ENCODE measurements at places on chromosomes 12 and 14.

- no peak for DNase-seq
Observed at GRCh38 chr14:34810028-34810427, 65.1 kb downstream of the BAZ1A start.

- DNase-seq: no peak
Observed at GRCh38 chr12:49515266-49515665, 23.6 kb upstream of the KCNH3 start.

DNA sequence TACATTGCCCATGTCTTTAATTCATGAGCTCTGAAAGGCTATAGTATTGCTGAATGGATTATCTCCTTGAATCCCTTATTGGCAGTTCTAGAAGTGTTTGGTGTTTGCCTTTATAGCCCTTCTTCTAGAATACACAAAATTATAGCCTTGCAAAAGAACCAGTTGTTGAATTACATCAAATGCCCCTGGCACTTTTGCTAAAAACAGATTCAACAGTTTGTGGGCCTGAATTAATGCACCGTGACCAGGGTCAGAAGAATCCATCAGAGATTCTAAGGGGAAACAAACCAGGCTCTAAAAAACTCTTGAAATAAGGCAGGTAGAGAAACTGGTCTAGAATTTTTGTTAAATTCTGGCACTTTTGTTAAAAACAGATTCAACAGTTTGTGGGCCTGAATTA lies 197.8 kb downstream of the SOX5 start:
- no peak for DNase-seq

DNA sequence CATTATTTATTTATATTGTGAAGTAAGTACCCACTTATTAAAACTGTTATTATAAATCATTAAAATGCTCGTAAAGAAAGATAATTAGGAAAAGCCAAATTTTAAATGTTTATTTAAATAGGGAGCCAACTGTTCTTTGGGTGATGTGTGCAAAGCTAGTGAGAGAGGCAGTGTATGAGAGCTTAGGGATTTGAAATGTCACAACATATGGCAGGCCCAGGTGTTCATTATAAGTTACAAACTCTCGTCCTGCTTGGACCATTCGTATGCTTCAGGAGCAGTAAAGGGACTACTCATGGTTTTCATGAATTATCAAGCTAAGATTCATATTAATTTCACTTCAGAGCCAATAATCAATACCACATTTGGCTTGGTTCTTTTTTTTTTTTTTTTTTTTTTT lies 154.5 kb downstream of the TGFB3 start:
- DNase-seq: no peak

DNA sequence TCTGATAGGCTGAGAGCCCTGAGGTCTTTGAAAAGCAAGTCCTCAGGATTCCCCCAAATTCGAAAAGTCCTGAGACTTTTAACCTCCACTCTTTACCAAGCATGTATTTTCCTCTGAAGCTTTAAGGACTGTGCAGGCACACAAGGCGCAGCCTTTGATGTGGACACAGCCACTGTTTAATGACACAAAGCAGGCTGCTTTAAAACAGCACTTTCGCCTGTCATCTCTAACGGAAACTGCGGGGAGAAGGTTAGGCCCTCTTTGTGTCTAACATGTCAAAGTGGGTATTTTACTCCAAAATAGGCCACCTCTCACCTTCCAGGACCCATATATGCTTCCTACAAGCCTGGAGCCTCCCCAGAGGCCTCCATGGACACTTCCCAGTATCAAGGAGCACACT lies 159.2 kb downstream of the GCH1 start:
- no peak for DNase-seq

DNA sequence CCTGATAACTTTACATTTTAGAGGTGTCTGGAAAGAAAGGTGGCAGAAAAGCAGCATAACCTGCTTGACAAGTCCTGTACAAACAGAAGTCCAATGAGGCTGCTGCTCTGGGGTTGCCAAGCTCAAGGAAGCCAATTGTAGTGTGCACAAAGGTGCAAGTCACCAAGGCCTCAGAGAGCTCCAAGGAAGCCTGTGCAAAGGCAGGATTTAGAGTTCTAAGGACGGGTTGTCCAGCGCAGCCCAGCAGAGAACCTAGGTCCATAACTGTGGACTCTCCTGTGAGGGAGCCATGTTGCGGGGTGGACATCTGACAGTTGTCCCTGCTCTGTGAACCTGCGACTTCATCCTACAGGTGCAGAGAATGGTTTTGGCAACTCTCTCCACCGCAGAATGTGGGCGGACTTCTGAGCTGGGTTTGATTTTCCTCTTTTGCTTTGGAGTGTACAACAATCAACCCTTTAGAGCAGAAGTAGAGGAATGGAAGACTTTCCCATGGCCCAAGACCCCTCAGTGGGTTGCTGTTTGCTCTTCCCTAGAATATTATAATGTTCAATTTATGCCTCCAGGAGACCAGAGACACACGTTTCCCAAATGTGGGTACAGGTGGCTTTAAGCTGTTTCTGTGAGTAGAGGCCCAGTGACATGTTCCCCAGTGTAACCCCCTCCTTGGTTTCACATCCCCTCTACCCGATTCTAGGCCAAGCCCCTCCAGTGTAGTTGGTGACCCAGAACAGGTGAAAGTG lies 81.0 kb downstream of the ETV6 start:
- no peak for DNase-seq

GRCh38 chr14:51491776-51492175 lies 159.9 kb upstream of the FRMD6 start:
- DNase-seq: no peak

DNA sequence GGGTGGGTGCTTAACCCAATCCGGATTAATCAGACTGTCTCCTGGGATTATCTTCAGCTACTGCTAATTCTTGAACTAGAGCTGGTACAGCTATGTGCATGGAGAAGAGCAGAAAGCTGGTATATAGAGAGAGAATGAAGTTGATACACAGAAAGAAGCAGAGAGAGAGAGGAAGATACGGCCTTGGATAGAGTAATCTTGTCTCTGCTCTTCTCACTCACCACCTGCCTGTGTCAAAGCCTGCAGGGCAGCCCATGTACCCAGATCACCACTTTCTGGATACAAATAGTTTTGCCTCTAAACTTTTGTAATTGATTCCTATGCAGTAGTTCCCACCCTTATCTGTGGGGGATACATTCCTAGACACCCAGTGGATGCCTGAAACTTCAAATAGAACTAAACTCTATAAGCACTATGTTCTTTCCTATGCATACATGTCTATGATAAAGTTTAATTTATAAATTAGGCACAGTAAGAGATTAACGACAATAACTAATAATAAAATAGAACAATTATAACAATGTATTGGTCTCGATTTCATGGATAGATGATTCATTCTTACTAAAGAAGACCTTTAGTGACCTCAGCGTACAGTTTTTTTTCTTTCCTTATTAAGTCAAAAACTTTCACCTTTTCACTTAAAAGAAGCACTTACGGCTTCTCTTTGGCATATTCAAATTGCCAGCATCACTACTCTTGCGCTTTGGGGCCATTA lies 45.5 kb downstream of the YEATS4 start:
- no peak for DNase-seq

DNA sequence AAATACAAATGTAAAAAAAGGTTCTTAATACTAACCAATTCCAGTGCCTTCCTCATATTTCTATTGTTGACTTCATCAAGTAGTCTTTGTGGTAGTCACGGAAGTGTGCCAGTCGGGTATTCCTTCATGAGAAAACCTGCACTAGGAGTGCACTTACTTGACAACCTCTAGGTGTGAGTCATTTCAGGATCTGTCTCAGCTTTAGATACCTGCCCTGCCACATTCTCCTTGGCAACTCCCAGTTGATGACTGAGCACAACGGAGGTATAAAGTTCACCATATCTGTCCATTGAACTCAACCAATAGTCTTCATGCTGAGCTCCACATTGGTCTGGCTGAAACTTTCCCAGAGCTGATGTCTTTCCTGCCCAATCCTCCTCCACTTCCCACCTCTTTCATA lies 215.7 kb downstream of the SYT10 start:
- no peak for DNase-seq

- DNase-seq: no peak
Observed at GRCh38 chr12:26238341-26239121, 43.2 kb downstream of the SSPN start.

GRCh38 chr12:51865757-51866270 lies 17.3 kb upstream of the FIGNL2 start:
- DNase-seq: no peak

GRCh38 chr12:50248883-50249282 lies 34.4 kb downstream of the LIMA1 start:
- DNase-seq: no peak

DNA sequence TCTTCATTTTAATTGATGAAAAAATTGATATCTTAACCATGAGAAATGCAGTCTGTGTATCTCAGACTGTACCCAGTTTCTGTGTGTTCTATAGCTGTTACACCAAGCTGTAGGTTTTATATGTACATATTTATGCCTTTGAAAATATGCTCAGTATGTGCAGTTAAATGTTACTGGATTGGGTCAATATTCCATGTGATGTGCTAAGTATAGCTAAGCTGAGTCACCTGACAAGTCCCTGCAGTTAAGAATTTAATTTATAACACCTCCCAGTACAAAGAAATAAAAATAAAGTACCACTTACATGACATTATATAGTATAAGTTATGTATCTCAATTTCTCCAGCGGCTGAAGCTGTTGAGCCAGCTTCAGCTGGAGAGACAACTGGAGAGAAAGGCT lies 984.0 kb downstream of the GALC start:
- no peak for DNase-seq

- no peak for DNase-seq
Observed at GRCh38 chr12:3045989-3046388, 31.2 kb upstream of the TSPAN9 start.

DNA sequence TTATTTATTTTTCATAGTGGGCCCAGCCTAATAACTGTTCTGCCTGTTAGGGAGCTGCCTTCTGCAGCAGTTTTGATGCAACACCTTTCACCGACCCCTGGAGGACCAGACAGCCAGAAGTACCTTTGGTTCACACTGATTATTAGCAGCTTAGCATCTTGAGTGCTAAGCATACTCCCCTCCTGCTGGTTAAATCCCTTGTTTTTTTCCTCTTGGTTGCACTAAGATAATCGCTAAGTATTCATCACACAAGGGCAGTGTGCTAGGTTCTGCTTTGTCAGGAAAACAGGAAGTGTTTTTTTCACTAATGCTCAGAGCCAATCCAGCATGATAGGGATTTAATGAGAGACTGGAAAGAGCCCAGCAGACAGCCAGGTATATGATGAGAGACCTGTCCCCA lies 437.0 kb downstream of the FUT8 start:
- DNase-seq: no peak

DNA sequence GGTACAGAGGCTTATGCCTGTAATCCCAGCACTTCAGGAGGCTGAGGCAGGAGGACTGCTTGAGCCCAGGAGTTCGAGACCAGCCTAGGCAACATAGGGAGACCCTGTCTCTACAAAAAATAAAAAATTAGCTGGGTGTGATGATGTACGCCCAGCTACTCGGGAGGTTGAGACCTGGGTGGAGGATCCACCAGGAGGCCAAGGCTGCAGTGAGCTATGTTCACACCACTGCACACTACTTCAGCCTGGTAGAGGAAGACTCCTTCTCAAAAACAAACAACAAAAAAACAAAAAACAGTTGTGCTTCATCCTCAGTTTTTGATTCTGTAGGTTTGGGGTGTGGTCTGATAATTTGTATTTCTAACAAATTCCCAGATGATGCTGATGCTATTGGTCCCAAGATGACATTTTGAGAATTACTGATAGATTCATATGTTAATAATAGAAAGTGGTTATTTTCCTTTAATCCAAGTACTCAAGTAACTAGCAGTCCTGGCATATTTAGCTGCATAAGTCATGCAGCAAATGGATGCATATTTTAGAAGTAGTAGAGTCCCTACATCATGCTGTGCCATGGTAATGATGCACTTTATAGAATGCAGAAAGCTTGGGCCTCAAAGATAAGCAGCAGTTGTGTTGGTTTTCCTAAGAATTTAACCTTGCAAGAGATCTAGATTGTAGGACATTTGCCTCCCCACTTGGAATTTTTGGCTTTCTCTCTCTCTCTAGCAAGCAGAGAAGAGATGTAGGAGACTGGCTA lies 76.1 kb upstream of the PAWR start:
- no peak for DNase-seq

DNA sequence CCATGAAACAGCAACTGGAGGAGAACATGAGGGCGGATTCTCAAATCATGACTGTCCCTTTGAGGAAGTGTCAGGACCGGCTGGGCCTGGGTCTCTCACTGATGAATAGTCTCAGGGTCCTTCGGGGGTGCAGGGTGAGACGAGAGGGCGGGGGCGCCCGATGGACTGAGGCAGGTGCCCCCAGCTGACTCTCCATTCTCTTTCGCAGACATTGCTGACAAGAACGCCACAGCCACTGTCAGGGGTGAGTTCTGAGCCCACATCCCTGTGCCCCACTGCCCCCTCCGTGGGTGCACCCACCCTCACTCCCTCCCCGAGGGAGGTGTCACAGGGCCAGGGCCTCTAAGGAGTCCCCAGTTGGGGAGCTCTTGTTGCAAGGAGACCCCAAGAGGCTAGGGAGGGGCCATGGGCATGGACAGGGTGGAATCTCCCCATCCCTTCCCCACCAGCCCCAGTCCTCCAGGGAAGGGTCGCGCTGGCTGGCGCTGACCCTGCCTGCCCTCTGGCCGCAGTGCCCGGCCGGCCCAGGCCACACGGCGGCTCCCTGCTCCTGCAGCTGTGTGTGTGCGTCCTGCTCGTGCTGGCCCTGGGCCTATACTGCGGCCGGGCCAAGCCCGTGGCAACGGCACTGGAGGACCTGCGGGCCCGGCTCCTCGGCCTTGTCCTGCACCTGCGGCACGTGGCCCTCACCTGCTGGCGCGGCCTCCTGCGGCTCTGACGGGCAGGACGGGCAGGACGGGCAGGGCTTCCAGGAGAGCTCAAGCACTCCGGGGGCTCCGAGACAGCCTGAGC lies 8.7 kb downstream of the C14orf180 start:
- DNase-seq: no peak

GRCh38 chr14:24196071-24197055 lies 1.1 kb upstream of the TM9SF1 start:
- no peak for DNase-seq

DNA sequence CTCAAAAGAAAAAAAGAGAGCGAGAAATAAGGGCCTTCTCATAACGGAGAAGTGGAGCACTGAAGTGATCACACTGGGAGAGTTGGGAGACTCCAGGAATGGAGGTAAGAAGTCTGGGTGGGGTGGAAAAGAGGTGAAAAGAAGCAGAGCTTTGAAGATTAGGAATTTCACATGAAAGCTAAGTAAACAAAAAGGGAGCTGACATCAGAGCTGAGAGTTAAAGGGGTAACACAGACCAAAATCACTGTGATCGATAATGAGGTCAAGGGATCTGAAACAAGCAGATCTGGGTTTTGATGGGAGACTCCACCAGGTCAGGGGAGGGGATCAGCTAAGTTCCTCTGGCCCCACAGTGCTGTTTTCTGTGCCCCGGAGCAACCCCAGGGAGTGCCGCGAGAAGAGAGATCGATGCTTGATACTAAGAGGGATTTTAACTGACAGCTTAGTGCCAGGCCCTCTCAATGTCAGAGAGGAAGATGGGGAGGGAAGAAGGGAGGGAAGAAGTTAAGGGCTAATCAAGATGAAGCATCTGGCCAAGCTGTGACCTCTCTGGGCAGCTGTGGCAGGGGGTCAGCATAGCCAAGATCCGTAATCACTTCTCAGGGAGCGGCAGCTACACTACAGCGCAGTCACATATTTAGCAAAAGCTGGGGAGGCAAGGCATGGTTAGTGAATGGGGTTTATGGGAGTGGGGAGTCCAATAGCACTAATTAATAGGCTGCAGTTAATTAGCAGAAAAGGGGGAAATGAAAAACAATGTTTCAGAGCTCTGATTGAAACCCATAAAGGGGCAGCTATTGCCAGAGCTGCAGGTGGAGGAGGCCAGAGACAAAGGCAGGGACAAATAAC lies 8.0 kb downstream of the AQP6 start:
- no peak for DNase-seq
